ENCODE measurements at places on chromosomes 13 and 19. TPM values are rescaled to one million over a fixed set of nuclear protein-coding genes. Genes with fewer than 3 reads are reported as not detected.

The HIPK4 gene
- total RNA-seq, result not detected

The ACP7 gene
- total RNA-seq, result not detected

The ZNF708 gene
- 10.9 TPM for total RNA-seq

The IGSF23 gene
- not detected for total RNA-seq

The IFNL1 gene
- 0.91 TPM for total RNA-seq

All from activated naive CD4-positive, alpha-beta T cell treated with anti-CD3 and anti-CD28 coated beads for 36 hours (primary cell).